ENCODE measurements at places on chromosomes 5 and 9. TPM values are rescaled to one million over a fixed set of nuclear protein-coding genes. Genes with fewer than 3 reads are reported as not detected.
A peak's percentile ranks its signal among the peaks of the same experiment; 100 is the strongest.

The EFNA5 gene
- total RNA-seq, result 12.0 TPM

The TEX48 gene
- not detected for total RNA-seq

- no peak for DNase-seq
- H3K4me1 ChIP-seq, result peaks cover 13% of the 10 kb centered on the region
- H3K27ac ChIP-seq, result no peak overlapping the region
- no peaks in the 10 kb centered on the region for H3K27me3 ChIP-seq
Observed at GRCh38 chr5:168985454-168985853, 315.5 kb downstream of the SLIT3 start.

DNA sequence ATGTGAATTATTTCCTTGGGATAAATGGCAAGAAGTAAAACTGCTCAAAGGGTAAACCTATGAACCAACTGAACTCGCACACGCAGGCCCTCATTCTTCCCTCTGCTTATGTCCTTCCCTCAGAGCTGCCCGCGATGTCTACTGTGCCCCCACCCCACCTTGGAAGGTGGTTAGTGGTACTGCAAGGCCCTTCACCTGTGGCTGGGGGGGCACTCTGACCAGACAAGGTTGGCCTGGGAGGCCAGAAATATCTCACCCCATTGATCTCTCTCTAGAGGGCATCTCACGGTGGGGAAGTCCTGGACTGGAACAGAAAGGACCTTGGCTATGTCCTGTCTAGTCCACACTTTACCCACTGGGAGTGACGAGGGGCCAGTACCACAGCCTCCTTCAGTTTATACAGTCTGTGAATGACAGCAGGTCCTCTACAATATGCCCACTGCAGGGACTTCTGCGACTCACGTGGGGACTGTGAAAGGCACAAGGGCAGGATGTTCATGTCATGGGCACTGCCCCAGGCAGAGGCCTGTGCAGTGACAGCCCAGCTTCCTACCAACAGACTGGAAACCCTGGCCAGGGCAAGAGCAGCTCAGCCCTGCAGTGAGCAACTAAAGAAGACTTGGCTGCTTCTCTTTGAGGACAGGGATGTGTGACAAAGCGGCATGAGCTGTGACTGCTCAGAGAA, 56.8 kb upstream of the SYNPO start:
- H3K27ac ChIP-seq, result no peak overlapping the region
- H3K36me3 ChIP-seq, result no peaks in the 10 kb centered on the region
- no peak for DNase-seq
- H3K4me1 ChIP-seq, result peaks cover 14% of the 10 kb centered on the region
- H3K27me3 ChIP-seq, result no peaks in the 10 kb centered on the region
- no peak overlapping the region for H3K4me3 ChIP-seq

DNA sequence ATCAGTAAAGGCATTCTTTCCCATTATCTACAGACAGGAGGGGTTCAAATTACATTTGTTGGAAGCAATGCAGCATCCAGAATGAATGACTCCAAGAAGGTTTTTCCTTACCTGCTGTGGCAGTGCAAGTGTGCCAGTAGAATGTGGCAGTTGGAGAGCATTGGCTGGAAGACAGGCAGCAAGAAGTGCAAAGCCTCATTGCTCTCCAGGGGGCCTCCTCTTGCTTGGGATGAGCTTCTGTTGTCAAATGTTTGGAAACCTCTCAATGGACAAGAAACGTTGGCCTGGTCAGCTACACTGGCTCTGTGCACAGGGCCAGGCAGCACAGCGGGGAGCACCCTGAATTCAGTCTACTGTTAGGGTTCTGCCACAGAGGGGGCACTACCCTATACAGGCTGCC, 226.6 kb downstream of the ADCY2 start:
- no peaks in the 10 kb centered on the region for H3K27me3 ChIP-seq
- H3K27ac ChIP-seq, result no peak overlapping the region
- no peaks in the 10 kb centered on the region for H3K36me3 ChIP-seq

DNA sequence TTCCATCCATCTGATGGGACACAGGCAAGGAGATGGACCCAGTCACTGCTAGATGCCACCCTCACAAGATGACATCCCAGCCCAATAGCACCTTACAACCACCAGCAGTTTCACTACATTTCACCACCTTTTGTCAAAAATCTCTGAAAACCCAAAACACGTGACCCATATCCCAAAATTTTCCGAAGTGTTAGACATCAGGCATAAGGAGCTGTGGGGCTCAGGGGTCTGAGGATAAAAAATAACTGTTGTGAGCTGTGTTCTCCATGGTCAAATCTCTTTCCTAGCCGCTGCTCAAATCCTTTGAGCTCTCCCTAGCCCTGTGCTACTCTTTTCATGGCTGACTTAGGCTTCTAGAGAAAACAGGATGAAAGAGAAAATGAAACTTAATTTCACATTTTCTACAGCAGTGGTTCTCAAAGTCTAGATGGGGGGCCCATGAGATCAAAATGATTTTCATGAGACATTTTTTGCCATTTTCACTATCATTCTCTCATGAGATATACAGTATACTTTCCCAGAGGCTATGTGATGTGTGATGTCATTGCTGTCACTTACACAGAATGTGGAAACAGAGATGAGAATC, 40.7 kb downstream of the TIMD4 start:
- no peaks in the 10 kb centered on the region for H3K27me3 ChIP-seq
- no peak overlapping the region for H3K27ac ChIP-seq
- H3K4me1 ChIP-seq, result peaks cover 10% of the 10 kb centered on the region
- no peaks in the 10 kb centered on the region for H3K36me3 ChIP-seq
- no peak overlapping the region for H3K4me3 ChIP-seq

The ITK gene
- not detected for total RNA-seq

The LCN10 gene
- not detected for total RNA-seq

The PFN3 gene
- total RNA-seq, result not detected

- no peak overlapping the region for H3K4me3 ChIP-seq
- no peaks in the 10 kb centered on the region for H3K4me1 ChIP-seq
- no peak for DNase-seq
- H3K27me3 ChIP-seq, result no peaks in the 10 kb centered on the region
- no peak overlapping the region for H3K27ac ChIP-seq
Observed at GRCh38 chr9:127170103-127170502, 47.7 kb upstream of the ANGPTL2 start.

GRCh38 chr5:2861605-2862004, 110.1 kb upstream of the IRX2 start:
- H3K27me3 ChIP-seq, result no peaks in the 10 kb centered on the region
- H3K27ac ChIP-seq, result no peak overlapping the region
- no peak overlapping the region for H3K4me3 ChIP-seq
- H3K36me3 ChIP-seq, result no peaks in the 10 kb centered on the region
- no peak for DNase-seq
- H3K4me1 ChIP-seq, result no peaks in the 10 kb centered on the region

The PROB1 gene
- total RNA-seq, result 42.5 TPM

- peak overlapping the region; percentile 33 for H3K4me3 ChIP-seq
- peaks cover 6% of the 10 kb centered on the region for H3K27me3 ChIP-seq
- H3K36me3 ChIP-seq, result no peaks in the 10 kb centered on the region
- H3K27ac ChIP-seq, result peak overlapping the region; percentile 66
Observed at GRCh38 chr5:132369007-132369473, 470 bp upstream of the SLC22A5 start.

GRCh38 chr5:77200663-77201062, 9.8 kb upstream of the PDE8B start:
- no peak overlapping the region for H3K4me3 ChIP-seq
- H3K27me3 ChIP-seq, result no peaks in the 10 kb centered on the region
- no peak for DNase-seq
- H3K4me1 ChIP-seq, result no peaks in the 10 kb centered on the region
- H3K27ac ChIP-seq, result no peak overlapping the region

DNA sequence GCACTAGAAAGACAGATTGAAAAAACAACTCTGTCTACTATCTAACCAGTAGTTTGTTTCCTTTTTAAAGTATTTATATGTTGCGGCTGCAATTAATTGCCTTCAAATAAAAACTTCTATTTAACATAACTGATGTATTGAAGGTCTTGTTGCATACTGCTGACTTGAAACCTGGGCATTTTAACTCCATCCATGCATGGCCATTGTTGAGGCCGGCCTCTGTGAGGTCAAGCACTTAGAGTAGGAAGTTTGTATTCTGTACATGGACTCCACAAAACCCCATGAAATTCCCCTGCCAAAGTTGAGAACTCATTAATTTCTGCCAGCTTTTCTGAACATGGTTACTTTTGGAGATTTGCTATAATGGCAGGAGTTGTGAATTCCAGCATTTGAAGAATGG, 150.6 kb downstream of the GAS1 start:
- DNase-seq, result no peak
- H3K27ac ChIP-seq, result no peak overlapping the region
- no peak overlapping the region for H3K4me3 ChIP-seq
- H3K4me1 ChIP-seq, result peaks cover 18% of the 10 kb centered on the region
- H3K36me3 ChIP-seq, result no peaks in the 10 kb centered on the region

GRCh38 chr5:58117542-58117941, 342.3 kb downstream of the PLK2 start:
- H3K36me3 ChIP-seq, result no peaks in the 10 kb centered on the region
- no peak overlapping the region for H3K27ac ChIP-seq
- H3K27me3 ChIP-seq, result no peaks in the 10 kb centered on the region
- H3K4me3 ChIP-seq, result no peak overlapping the region
- H3K4me1 ChIP-seq, result no peaks in the 10 kb centered on the region

- H3K36me3 ChIP-seq, result no peaks in the 10 kb centered on the region
- H3K4me3 ChIP-seq, result no peak overlapping the region
- H3K27me3 ChIP-seq, result no peaks in the 10 kb centered on the region
- H3K27ac ChIP-seq, result peak overlapping the region; percentile 68
Observed at GRCh38 chr9:95857896-95858295, 17.6 kb upstream of the ERCC6L2 start.

The IFNA2 gene
- not detected for total RNA-seq

DNA sequence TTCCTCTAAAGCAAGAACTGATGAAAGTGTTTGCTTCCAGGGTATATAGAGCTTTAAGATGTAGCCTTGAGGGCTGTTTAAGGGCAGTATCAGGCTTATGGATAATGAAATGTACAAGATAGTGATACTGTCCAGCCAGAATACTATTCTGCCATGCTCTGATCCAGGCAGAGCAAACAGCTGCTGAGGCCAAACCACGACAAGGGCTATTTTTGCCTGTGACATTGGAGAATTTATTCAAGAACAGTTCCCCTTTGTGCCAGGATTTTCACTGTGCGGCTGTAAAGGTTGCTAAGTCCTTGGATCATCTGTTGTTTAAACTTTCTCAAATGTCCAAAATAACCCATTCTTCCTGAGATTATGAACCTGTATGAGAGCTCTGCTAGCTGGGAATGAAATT, 70.4 kb downstream of the OTP start:
- no peak for DNase-seq
- no peaks in the 10 kb centered on the region for H3K4me1 ChIP-seq
- no peaks in the 10 kb centered on the region for H3K36me3 ChIP-seq
- H3K27me3 ChIP-seq, result peaks cover 64% of the 10 kb centered on the region

GRCh38 chr9:113547501-113547900, 84.0 kb downstream of the RGS3 start:
- H3K27ac ChIP-seq, result peak overlapping the region; percentile 97
- no peaks in the 10 kb centered on the region for H3K27me3 ChIP-seq
- no peak overlapping the region for H3K4me3 ChIP-seq
- H3K4me1 ChIP-seq, result peaks cover 42% of the 10 kb centered on the region

- no peak for DNase-seq
- no peaks in the 10 kb centered on the region for H3K27me3 ChIP-seq
- no peak overlapping the region for H3K4me3 ChIP-seq
Observed at GRCh38 chr9:36293918-36294317, 35.7 kb upstream of the GNE start.

GRCh38 chr5:82365744-82366228, 87.6 kb upstream of the RPS23 start:
- peaks cover 32% of the 10 kb centered on the region for H3K4me1 ChIP-seq
- no peaks in the 10 kb centered on the region for H3K36me3 ChIP-seq
- DNase-seq, result peak; percentile 76
- no peak overlapping the region for H3K27ac ChIP-seq
- H3K27me3 ChIP-seq, result no peaks in the 10 kb centered on the region

DNA sequence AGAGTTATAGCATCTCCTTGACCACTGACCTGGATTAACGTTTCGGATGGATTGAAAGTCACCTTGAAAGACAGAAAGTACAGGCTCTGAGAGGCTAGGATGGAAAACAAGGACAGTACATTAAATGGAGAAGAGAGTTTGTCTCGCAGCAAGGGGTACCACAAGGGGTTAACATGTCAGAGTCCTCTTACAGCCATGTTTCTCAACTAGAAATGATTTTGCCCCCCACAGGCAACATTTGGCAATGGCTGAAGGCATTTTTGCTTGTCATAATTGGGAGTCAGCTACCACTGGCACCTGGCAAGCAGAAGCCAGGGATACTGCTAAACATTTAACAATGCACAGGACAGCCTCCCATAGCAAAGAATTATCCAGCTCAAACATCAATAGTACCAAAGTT, 90.8 kb upstream of the EQTN start:
- H3K27ac ChIP-seq, result no peak overlapping the region
- peaks cover 12% of the 10 kb centered on the region for H3K27me3 ChIP-seq
- no peak for DNase-seq
- H3K4me3 ChIP-seq, result no peak overlapping the region

DNA sequence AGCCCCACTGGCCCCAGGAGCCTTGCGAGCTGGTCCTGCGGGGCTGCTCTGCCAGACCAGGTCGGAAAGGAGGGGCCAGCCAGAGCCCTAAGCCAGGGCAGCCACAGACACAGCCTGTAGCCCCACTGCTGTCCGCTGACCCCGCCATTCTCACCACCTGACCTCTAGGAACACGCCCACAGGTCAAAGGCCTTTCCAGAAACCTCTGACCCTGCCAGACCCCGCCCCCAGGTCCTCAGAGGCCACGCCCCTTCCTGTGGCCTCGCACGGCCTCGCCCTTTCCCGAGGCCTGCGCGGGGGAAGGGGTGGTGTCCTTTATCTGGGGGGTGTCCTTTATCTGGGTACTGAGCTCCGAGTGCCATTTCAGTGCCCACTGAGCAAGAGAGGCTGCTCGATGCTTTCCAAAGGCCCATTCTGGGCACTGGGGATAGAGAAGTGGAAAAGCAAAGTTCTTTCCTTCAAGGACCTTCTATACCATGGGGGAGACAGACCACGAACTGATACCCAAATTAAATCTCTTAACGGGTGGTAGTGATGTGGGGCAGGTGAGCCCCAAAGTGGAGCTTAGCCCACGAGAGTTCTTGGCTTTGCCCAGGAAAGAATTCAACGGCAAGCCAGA, 46.5 kb downstream of the P4HA2 start:
- no peaks in the 10 kb centered on the region for H3K4me1 ChIP-seq
- DNase-seq, result no peak
- H3K27me3 ChIP-seq, result no peaks in the 10 kb centered on the region
- H3K27ac ChIP-seq, result no peak overlapping the region

DNA sequence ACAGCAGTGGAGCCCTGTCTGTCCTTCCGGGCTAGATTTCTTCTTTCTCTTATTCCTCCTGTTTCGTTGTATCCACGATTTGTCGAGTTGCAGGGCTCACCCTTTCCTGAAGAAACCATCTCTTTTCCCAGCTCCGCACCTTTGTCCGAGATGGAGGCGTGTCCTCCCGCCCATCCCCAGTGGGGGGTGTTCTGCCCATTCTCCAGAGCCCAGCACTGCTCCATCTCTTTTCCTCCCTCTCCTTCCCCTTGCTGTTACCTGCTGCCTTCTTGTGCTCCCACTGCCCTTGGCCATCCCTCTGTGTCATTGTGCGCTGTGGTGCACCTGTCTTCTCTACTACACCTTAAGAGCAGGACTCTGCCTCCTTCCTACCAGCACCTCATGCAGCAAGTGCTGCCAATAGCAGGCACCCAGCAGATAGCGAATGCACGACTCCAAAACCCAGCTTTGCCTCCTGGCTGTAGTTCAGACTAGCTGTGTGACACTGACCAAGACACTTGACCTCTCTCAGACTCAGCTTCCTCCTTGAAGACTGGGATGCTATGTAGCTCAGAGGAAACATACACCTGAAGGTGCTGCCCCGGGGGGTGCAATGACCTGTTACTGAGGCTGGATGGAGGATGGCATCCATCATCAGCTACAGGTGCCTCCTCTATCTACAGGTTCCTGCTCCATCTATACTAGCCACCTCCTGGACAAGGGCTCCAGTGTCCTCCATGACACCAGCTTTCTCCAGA, 8.9 kb downstream of the OR13J1 start:
- H3K27ac ChIP-seq, result no peak overlapping the region
- no peaks in the 10 kb centered on the region for H3K36me3 ChIP-seq
- H3K4me1 ChIP-seq, result no peaks in the 10 kb centered on the region
- DNase-seq, result no peak

The RNF208 gene
- 19.3 TPM for total RNA-seq

The TSTD2 gene
- total RNA-seq, result 25.9 TPM

All from cardiac muscle cell (in vitro differentiated cells and primary cell).